ENCODE measurements at places on chromosomes 6 and 20.

GRCh38 chr20:44429017-44429339 lies 46.7 kb upstream of the TTPAL start:
- no peak for DNase-seq

- DNase-seq = no peak
Measured at GRCh38 chr6:20939161-20939775, 405.0 kb downstream of the CDKAL1 start.

DNA sequence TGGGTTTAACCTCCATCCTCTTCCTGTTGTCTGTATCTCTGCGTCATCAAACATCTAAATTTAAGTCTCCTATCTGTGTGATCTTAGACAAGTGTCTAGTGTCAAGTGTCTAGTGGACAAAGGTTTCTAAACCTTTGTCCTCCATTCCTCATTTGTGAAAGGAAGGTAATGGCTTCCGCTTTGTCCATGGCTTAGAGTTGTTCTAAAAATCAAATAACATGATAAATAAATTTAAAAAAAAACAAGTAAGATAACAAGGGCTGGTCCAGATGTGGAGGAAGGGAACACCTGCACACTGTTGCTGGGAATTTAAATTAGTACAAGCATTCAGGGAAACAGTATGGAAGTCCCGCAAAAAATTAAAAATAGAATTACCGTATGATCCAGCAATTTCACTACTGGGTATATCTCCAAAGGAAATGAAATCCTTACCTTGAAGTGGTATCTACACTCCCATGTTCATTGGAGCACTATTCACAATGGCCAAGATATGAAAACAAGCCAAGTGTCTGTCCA lies 17.6 kb upstream of the SERPINB1 start:
- peak; percentile 87 for DNase-seq

- no peak for DNase-seq
Measured at GRCh38 chr6:132401618-132402285, 477 bp upstream of the MOXD1 start.

DNA sequence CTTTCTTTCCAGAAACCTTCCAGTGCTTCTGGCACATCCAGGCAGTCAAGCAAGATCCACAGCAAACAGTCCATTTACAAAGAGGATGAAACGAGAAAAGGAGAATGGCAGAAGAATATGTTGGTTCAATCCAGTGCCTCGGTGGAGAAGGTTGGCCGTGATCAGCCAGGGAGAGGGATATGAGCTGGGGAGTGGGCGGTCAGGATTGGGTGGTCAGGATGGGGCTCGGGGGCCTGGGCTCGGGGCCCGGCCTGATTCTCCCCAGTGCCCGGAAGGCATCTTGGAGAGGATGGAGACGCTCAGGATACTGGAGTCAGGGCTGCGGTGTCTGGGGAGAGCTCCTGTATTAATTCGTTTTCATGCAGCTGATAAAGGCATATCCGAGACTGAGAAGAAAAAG lies 61.3 kb downstream of the EFCAB8 start:
- DNase-seq = no peak

DNA sequence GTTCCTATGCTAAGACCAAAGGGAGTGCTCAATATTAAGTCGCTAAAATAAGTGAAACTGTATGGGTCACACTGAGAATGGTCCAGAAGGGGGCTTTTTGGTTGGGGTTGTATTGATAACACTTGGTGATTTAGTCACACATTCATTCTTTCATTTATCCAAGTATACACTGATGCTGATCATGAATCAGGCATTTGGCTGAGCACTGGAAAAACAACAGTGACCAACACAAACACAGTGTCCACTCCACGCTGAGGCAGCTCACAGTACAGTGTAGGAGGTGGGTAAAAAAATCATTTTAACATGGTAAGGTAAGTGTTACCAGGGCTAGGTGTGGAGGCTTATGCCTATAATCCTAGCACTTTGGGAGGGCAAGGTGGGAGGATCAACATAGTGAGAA lies 9.2 kb upstream of the FAM83C start:
- no peak for DNase-seq

- DNase-seq = no peak
Measured at GRCh38 chr6:75691012-75691411, 58.0 kb upstream of the MYO6 start.

DNA sequence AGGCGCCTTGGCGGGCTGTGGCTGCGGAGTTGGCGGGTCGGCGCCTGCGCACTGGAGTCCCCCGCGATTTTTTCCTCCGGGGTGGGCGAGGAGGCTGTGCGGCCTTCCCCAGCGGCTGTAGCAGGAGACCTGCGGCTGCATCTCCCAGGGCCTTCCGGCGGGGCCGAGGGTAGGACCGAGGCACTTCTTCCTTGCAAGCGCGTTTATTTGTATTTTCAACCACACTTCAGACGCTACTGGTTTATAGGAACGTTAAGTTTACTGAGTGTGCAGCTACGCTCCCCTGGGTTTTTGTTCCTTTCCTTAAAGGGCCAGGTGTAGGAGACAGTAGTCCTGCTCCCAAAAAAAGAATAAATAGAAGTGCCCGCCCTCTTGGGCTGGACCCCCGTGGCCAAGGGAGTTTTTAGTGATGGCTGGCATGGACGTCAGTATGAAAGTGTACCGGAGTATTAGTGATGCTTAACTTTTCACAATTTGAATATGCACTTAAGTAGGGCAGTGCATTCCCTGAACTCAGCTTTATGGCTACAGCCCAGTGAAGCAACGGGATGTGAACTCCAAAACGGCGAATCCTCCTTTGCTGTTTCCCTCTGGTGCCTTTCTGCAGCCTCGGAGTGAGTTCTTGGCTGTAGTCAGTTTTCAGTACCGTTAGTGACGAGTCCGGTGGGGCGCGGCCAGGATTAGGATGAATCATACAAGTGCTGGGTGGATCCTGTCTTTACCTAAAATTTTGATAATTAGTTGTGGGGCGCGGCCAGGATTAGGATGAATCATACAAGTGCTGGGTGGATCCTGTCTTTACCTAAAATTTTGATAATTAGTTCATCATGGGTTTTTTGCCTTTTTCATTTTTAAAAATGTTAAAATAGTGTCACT lies 1.0 kb upstream of the FBXO5 start:
- DNase-seq = peak; percentile 61

- no peak for DNase-seq
Measured at GRCh38 chr6:139533171-139533570, 158.7 kb upstream of the CITED2 start.

GRCh38 chr6:34149452-34149810 lies 3.5 kb upstream of the GRM4 start:
- no peak for DNase-seq

DNA sequence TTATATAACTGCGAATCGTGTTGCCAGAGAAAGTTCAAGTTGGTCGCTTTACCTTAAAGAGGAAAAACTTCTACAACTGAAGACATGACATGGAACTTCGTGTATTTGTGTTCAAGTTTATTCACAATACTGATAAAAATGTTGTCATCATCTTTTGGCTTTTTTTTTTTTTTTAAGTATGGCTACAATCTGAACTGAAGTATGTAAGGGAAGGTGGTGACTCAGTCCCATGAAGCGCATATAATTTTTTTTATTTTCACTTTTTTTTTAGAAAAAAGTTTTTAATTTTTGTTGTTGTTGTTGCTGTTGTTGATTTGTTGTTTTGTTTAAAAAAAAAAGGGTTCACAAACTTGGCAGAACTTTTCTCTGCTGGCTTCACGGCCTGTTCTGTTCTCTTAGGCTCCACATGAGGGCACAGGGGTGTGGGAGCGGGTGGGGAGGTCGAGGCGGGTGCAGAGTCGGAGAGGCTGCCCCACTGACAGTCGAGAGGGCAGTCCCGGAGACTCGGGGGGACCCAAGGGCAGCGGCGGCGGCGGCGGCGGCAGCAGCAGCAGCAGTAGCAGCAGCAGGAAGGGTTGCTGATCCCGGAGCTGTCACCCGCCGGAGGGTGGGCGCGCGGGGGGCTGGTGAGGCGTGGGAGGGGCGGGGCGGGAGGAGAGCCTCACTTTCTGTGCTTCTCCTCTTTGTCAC lies 17.0 kb downstream of the TFAP2A start:
- no peak for DNase-seq

- no peak for DNase-seq
Measured at GRCh38 chr6:16787128-16787682, 25.9 kb upstream of the ATXN1 start.

GRCh38 chr6:157281570-157281969 lies 41.7 kb downstream of the TMEM242 start:
- no peak for DNase-seq

GRCh38 chr20:39751557-39752137 lies 789.5 kb downstream of the DHX35 start:
- no peak for DNase-seq

- no peak for DNase-seq
Measured at GRCh38 chr20:48604936-48605335, 222.9 kb downstream of the PREX1 start.

DNA sequence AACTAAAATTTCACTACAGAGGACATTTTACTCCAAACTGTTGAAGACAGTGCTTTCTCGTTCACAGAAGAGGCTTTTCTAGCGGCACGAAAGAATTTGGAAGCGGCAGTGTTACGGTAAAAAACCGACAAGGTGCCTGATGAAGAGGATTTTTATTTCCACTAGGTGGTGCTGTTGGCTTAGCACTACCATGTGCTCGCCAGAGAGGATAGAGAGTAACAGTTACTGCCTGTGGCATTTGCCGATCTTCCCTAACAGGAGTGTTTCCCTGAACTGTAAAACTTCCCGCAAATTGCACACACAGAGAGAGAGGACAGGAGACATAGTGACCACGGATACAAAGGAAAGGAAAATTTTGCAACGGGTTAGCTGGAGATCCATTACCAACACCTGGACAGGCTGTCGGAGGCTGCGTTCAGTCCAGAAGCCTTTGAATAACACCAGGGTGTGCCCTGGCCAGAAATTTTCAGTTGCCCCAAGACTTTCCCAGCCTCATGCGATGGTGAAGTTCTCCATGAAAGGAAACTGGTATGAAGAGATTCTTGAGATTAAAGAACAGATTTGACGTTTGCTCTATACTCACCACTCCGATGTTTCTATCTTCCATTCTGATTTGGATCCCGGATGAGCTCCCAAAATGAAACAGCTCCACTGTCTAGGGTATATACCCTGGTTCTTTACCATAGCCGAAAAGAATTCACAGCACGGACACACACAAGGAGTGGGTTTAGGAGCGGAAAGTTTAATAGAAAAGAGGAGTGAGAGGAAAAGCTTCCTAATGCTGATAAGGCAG lies 48.1 kb downstream of the HLA-DPB1 start:
- peak; percentile 42 for DNase-seq

GRCh38 chr6:29813809-29814208 lies 13.8 kb upstream of the HLA-G start:
- DNase-seq = no peak

- no peak for DNase-seq
Measured at GRCh38 chr6:31690231-31691077, 9.6 kb upstream of the LY6G5C start.

DNA sequence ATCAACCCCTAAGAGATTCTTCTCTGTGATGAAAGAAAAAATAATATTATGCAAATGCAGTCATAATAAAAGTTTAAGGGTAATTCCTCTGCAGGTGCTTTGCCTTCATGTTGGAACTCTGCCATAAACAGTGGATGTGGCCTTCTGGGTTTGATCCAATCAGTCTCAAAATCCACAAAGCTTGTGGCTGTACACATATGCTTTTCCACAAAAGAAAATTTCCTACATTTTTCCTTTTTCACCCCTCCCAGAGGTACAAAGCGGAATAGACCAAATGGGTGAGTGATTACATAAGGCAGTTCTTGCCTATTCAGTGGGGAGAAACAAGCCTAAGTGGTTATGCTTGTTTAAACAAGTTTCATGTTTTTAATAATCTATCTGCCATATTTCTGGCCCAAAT lies 16.7 kb downstream of the CALHM5 start:
- DNase-seq = no peak

DNA sequence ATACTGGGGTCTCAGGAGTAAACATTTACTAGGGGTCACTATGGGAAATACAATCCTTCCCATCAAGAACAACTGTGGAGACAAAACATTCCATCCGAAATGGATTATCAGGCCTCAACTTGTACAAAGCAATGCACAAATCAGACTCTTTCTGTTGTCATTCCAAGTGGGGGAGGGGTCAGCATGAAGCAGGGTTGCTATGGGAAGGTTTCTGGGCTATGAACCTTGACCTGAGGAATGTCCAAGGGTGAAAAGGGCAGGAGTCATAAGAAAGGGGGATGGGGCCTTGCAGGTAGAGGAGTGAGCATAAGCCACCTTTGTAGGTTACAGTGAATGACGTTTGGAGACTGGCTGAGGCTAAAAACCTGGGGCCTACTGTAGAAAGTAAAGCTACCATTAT lies 3.1 kb downstream of the METTL24 start:
- no peak for DNase-seq

GRCh38 chr20:37193226-37193625 lies 13.9 kb upstream of the MROH8 start:
- DNase-seq = no peak

DNA sequence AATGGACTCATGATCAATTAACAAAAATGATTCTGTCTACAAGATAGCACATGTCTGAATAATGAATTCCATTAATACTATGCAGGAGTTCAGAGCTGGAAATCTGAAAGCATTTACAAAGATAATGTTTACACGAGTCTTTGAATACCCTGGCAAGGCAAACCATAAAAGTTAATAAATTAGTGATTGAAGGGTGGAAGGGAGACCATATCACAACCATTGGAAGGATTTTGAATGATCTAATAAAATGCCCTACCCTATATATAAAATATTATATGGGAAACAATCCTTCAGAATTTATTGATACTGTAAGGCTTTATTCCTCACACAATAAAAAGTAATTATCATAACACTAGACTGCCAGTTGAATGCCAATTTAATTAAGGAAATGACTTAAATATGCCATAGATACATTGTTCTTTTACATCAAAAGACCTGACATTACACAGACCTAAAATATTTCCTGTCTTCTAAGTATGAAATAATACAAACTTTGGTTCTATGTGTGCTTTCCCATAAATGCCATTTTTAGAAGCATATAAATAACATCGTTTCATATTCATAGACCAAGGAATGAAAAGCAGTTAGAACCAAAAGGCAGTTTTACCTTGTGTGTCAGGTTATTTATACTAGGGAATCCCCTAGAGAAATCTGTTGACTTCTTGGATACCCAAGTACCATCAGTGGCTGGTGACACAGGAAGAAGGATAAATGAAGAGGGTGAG lies 249.2 kb upstream of the MARCKS start:
- no peak for DNase-seq

DNA sequence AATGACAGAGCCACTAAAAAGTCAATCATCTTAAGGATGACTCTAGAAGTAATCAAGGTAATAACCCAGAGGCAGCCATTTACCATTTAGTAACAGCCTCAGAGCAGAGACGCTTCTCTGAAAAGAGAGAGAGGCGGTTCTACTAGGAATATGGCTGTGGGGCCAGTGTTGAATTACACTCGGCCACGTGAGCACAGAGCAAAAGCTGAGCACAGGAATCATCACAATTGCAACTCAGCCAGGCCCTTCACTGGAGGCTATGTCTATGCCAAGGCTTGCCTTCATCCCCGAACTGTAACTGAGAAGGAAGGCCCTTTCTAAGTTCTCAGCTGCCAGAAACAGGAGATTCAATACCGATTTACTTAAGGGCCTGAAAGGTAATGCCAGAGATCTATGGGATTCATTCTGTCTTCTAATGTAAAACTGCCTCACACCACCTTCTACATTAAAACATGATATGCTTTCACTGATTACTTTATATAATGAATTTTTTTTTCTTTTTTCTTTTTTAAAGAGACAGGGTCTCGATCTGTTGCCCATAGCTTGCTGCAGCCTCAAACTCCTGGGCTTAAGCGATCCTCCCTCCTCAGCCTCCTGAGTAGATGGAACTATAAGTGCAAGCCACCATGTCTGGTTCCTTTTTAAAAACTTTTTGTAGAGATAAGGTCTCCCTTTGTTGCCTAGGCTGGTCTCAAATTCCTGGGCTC lies 67.6 kb downstream of the NUDT3 start:
- no peak for DNase-seq

GRCh38 chr6:168225471-168225911 lies 94.1 kb downstream of the DACT2 start:
- DNase-seq = no peak
